ENCODE measurements at places on chromosomes 2 and 18.

GRCh38 chr18:46156124-46156745, 52.0 kb downstream of the HAUS1 start:
- DNase-seq: peak; percentile 38

DNA sequence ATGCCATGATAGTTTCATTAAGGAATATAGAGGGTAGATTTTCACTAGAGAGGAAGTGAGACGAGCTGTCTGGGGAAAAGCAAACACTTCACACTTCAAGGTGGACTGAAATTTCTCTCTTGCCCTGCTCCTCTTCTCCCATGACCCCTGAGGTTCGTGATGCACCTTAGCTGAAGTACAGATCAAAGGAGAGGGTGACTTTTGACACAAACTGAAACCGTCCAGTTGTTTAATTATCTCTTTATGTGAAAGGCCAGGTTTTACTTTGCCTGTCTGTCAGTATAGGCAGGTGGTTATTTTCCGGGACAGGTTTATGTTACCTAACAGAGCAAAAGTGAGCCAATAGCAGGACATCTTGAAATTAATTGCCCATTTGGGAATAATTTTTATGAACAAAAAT, 41.0 kb upstream of the FOXI3 start:
- DNase-seq: no peak

DNA sequence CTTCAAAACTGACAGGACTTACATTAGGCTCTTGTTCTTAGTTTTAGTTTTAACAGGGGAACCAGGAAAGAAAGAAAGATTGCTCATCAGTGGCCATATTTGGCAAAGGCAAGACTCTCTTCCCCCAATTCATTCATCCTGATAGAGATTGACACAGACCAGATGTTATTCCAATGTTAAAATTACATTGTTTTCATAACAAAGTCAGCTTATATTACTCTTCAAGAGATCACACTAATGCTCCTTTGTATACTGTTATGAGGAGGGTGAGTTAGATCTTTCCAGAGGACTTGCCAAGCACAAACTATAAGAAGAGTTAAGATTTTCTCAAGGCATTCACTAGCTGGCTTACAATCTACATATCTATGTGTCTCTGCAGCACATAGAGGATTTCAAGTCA, 252.1 kb downstream of the SLC8A1 start:
- DNase-seq: no peak

DNA sequence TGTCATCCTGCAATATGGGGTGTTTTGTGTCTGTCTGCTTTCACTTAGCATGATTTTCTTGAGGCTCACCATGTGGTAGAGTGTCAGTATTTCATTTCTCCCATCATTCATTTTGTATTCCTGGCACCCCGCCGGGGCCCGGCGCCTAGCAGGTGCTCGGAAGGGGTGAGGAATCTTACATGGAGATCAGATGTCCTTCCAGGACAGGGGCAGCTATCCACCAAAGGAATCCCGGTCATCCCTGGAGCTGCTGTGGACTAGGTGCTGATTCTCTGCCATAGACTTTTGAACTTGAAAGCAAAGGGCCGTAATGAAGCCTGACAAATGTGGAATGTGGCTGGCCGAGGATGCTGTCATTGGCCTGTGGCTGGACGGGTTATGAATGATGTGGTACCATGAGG, 2.4 kb downstream of the PRELID3A start:
- DNase-seq: no peak

- no peak for DNase-seq
These were observed 106.8 kb downstream of the ARHGAP28 start for GRCh38 chr18:6836331-6836730.

DNA sequence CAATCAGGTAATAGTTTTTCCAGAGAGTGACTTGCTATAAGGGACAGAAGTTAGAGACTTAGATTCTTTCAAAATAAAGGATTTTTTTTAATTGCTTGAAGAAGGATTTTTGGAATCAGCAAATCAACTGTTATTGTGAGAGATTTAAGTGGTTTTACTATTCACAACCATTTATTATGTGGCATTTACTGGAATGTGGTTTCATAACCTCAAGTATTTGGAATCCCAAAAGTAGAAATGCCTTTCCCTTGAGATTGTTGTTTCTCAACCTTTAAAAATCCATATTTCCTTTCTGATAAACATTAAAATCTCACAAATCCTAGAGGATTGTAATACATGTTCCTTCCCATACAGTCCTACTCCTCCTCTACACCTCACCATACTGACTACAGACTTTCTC, 5.0 kb downstream of the TANK start:
- no peak for DNase-seq

DNA sequence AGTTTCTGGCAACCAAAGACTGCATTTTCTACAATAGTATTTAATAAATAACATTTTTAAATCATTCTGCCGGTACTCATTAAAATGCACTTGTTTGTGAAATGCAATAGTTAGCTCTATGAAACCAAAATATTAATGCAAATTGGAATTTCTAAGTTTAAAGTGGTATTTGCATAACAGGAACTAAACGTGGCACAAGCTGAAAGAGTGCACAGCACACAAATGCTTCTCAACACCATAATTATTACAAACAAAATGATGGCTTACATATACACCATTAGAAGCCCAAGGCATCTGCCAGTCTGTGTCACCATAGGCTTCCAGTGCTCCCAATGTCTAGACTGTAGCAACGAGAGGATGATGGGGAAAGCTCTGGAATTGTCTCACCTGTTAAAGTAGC, 280.5 kb downstream of the TCF4 start:
- no peak for DNase-seq

GRCh38 chr2:137181370-137181769, 416.0 kb downstream of the THSD7B start:
- DNase-seq: no peak

DNA sequence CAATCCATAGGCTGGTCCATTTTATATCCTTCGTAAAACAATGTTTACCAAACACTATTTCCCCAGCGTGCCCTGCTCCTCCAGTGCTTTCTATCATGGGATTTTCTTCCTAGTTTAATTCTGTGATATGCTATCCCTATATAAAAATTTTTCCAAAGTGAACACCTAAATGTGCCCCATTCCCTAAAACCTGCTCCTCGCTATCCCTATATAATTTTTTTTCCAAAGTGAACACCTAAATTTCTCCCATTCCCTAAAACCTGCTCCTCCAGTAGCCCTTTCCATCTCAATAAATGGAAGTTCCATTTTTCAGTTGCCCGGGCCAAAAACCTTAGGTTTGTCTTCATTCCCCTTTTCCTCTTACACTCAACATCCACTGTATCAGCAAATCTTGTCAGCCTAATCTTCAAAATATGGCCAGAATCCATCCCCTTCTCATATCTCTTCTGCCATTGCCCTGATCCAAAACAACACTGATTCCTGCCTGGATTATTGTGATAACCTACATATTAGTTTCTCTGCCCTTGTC, 26.1 kb downstream of the APOB start:
- DNase-seq: no peak

- no peak for DNase-seq
These were observed 151.0 kb upstream of the GYPC start for GRCh38 chr2:126504949-126505348.

- DNase-seq: no peak
These were observed 58.1 kb upstream of the ALPP start for GRCh38 chr2:232320443-232320803.

DNA sequence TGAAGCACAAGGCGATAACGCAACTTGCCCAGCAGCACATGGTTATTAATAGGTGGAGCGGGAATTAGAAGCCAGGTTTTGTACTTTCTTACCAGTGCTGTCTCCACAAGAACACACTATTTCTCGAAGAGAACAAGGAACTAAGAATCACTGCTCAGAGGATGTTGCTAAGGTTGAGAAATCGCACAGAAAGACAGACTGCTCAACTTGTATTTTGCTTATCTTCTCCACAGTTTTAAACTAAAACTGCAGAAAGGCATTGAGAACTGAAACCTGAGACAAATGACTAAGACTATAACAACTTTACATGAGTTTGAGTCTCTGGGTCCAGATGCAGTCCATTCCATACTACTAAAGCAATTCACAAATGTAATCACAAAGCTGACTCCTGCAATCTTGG, 6.2 kb downstream of the PRKD3 start:
- no peak for DNase-seq

- no peak for DNase-seq
These were observed 1.2 kb upstream of the TNS1 start for GRCh38 chr2:218003981-218004419.

DNA sequence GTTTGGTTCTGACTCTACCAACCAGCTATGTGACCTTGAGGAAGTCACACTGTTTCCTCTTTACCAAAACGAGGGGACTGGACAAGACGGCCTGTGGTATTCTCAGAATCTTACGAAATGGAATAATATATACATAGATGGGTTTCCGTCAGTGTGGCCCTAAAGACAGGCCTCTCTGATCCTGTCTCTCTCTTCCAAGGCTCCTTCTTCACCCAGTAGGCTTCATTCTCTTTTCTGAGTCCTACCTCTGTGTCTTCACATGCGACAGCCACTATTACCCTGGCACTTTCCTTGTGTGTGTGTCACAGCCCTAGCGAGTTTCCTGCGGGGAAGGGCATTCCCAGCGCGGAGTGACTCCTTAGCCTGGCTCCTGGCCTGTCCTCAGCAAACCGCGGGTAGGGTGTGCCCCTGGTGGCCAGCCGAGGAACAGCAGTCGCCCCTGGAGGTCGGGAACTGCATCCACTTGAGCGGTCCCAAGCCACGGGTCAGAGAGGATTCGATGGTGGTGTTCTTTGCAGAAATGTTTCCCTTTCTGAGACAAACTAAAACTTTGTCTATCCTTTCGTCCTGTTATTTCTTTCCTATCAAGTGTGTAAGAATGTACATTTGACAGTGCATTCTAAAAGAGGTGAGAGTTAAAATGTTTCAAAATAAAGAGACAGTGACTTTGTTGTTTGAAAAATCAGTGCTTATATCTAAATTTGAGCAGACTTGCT, 63.3 kb downstream of the RAB31 start:
- DNase-seq: peak; percentile 77

DNA sequence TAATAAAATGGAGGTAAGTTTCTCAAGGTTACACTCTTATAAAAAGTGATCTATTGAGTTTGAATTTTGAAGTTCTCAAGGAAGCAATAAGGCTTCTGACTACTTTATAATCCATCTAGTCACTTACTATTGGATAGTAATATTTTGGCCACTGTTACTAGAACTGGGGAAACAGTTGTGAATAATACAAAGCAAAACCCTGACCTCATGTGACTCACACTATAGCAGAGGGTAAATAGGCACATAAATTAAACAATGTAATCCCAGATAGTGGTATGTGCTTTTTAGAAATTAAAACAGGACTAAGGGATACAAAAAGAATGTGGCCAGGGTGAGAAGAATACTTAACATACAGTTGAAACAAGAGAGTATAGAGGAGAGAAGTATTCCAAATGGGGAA, 78.6 kb downstream of the CALCRL start:
- DNase-seq: no peak

- no peak for DNase-seq
These were observed 17.6 kb upstream of the CXCR1 start for GRCh38 chr2:218184331-218184730.
